ENCODE measurements at places on chromosomes 7 and 10.
A peak's percentile ranks its signal among the peaks of the same experiment; 100 is the strongest.

DNA sequence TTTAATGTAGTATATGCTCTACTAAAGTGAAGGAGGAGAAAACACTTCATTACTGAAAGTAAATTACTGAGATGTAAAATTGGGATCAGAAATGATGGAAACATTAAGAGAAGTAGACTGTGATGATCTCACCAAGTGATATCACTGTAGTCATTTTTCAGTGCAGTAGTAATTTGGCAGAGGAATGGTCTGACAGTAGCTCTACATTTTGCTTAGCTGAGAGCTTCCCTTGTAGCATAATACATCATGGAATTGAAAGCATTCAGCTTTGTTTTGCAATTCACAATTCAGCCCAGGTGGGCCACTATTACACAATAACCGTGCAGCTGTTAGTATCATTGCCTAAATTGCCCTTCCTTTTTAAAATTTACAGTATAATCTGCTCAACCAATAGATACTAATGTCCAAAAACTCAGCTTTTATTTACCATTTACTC is 19.4 kb upstream of the CABCOCO1 start:
- DNase-seq = no peak

GRCh38 chr7:24402655-24403054 is 118.7 kb downstream of the NPY start:
- no peak for DNase-seq

DNA sequence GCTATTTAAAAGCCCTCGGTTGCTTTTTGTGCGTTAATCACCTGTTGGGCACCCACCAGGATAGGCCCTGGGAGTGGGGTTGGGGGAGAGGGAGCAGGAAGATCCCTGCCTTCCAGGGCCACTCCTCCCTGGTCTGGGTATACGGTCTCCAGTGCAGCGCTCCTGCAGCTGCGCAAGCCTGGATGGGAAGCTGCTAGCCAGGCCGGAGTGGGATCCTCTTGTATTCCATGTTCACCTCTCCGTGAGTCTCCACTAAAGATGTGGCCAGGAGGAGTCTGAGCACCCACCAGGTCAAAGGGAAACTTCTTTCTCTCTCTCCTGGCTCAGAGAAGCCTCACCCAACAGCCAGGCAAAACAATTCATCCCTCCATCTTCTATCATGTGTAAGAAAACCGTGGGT is 78.8 kb upstream of the ANLN start:
- no peak for DNase-seq

DNA sequence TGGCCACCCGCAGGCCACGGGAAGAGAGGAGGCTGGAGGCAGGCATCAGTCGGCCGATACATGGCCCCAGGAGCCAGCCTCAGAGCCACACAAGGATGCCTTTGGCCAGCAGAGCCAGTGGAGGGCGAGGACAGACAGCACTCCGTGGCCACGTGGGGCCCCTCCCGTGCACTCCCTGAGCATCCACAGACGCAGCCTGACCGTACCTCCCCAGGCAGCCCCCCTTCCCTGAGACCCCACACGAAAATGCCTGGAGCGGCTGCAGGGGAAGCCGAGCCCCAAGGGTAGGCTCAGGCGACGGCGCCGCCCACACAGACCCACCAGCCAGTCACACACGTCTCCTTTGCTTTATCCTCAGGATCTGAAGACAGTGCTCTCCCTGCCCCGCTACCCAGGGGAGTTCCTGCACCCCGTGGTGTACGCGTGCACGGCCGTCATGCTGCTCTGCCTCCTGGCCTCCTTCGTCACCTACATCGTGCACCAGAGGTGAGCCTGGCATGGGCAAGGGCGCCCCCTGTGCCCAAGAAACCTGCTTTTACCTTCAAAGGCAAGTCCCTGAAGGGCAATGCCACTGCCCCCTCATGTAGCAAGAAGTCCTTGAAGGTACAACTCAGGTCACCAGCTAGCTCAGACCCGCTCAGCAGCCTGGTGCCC is 9.0 kb downstream of the ADGRA1 start:
- DNase-seq = no peak

DNA sequence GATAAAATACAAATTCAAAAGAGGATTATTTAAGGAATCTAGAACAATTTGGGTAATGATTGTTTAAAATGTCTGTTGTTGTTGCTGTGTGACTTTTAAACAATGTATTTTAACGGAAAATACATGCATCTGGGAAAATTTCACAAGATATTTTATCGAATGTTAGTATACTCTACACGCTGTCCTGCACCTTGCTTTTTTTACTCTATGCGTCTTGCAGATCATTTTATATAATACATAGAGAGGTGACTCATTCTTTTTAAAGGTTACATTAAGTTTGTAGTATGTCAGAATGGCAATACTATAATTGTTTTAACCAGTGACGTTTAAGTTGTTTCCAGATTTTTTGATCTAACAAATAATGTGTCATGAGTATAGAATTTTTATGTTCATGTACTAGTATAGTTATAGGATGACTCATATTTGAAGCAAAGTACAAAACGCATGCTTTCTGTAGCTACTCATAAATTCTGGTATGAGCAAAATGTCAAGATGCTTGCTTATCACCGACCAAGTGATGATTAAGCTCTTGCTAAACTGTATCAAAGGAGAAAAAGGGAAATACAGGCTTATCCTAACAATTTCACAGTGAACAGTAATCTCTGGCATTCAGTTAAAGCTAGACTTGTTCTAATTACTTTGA is 4.9 kb downstream of the DKK1 start:
- DNase-seq = no peak

DNA sequence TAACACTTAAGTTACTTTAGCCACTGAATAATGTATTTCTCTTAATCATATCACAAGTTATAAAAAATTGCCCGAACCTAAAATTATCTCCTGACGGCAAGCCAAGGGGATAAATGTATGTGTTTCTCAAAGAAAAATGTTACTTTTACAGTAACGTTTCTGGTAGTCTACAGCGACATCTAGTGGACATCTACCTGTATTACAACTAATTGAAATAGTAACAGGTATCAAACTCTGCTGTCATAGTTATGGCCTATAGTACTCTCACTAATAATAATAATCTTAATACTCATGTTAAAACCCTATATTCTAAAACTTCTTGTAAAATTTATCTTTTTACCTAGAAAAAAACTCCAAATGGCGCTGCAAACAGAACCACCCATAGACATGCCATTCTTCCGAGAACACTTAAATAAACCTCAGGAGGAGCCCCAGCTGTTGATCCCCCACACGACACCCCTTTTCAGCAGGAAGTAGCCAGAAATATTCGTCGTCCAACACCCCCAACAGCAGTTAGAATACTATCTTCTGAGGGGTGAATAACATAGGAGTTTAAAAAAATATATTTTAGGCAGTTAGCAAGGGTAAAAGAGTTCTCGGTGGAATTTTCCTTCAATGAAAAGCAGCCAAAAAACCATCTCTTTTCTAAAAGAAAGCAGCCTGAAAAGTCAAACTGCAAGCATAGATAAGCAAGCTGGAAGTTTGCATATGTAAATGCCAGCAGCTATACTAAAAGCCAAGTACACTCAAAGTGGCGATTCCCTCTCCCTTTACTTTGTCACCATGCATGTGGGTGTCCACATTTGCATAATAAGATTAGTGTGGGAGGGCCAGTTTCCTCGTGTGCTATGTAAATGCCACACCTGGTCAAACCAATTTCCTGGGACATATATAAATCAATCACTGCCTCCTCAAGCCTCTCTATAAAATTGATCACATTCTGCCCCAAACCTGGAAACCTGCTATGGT is 40.5 kb upstream of the ZNF107 start:
- DNase-seq = peak; percentile 47

DNA sequence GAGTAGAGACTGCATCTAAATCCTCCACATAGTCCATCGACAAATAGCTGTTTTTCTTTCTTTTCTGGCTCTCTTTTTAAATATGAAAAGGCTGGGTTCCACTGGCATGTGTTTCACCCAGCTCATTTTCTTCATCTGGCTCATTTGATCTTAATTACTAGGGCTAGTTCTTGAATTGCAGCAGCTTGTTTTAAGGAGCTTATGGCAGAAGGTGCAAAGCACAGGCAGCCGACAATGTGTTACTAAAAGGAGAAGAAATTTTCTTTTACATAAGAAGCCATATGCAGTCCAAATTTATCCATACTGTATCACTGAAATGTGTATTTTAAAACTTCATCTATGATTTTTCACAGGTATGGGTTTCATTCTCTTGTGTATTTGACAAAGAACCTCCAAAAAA is 205.6 kb upstream of the PTER start:
- DNase-seq = no peak

DNA sequence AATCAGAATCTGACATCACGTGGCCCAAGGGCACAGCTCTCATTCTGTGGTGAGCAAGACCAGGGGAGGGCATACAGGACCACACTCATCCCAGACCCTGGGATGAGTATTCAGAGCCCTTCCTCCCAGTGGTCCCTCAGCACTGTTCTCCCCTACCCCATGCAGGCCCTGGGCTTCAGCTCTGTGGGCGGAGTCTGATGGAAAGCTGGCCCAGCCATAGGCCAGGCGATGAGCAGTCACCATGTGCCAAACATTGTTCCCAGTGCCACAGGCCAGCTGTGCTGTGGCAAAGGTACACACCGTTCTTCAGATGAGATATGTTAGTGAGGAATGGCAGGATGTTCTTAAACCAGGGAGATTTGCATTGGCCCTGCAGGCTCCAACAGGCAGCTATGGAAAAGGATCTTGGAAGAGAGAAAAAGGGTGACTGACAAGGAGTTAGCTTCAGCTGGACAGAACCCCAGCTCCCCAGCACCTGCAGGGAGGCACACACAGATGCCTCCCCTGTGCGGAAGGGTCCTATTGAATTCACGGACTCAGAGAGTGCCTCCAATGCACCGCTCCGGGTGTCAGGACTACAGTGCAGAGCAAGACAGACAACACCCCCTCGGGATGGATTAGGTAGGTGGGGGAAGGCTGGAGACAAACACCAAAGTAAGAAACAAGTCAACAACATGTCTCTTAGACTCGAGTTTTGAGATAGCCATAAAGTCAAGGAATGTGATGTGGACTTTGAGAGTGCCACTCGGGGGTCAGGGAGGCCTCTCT is 596.0 kb upstream of the MGMT start:
- no peak for DNase-seq

- DNase-seq = peak; percentile 71
Measured at GRCh38 chr7:141785706-141786552, 4.1 kb upstream of the TAS2R5 start.

DNA sequence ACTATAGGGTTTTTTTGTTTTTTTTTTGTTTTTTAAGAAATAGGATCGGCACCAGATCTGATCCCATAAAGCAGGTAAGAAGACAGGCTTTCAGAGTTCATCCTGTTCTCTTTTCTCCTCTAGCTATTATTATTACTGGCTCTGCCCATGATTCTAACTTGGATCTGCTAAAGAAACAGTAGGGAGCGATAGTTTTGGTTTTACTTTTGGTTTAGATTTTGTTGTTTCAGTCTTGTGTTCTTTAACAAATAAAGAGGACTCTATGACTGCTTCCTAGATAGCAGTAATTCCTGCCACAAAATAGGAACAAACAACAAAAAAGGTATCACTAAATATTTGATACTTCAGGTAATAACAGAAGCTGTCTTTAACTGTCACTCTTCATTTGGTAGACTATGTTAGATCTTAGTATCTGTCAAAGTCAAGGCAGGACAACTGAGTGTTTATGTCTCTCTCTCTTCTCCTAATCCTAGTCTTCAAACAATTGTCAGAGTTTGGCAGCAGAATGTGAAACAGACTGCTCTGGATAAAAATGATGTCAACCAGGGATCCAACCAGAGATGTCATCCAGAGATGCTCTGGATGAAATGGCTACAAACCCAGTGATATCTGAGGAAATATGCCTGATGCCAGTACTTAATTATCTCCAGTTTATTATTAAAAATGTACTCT is 99.8 kb downstream of the KMT2C start:
- no peak for DNase-seq

- DNase-seq = no peak
Measured at GRCh38 chr7:82325416-82325815, 118.2 kb downstream of the CACNA2D1 start.

DNA sequence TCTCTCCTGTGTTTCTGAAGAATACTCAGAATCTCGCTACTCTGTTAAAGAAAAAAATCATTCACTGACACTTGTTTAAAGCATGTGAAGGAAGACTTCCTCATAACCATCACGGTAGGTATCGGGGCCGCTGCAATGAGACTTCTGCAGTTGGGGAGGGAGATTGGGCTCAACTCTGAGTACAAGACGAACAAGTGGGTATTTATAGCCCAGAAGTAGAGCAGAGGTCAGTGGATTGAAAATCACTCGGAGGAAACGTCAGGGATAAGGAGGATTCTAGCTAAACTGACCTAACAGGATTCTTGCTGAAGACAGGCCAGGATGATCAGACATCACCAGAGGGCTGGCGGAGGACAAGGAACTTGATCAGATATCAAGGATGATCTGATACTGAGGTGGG is 33.3 kb downstream of the ITPRIP start:
- no peak for DNase-seq

GRCh38 chr10:6175329-6176055 is 27.2 kb upstream of the PFKFB3 start:
- no peak for DNase-seq

- no peak for DNase-seq
Measured at GRCh38 chr7:44811093-44811492, 14.6 kb downstream of the PPIA start.

DNA sequence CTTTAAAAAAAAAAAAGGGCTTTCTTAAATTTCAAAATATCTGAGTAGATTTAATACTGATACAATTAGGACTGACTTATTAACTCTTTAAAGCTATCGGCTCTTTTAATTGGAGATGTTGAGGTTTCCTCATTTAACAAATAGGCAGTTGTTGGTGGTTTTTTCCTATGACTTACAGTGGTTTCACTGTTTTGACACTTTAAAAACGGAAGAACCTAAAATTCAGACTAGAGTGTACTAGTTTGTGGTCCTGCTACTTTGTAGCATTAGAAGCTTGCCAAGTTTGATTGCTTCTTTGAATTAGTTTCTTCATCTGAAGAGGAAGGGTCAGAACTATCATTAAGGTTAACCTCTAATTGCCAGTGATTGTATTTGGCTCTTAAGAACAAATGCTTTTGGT is 27.7 kb downstream of the CUL1 start:
- peak; percentile 50 for DNase-seq

- DNase-seq = no peak
Measured at GRCh38 chr10:680146-680545, 9.3 kb downstream of the DIP2C start.

DNA sequence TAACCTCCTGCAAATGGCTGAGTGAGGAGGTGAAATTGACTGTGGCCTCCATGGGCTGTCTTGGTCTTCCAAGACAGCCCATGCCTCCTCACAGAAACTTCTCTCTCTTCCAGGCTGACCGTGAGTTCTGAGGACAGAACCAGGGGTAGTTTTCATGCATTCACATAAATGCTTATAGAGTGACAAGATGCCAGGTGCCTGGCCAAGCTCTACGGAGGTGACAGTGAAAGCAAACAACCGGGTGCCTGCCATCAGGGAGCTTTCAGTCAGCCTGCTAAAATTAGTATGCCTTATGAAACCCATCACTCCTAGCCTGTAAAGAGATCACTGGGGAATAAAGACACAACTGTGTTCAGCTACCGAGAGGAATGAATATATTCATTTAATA is 919 bp upstream of the RHOBTB1 start:
- no peak for DNase-seq

DNA sequence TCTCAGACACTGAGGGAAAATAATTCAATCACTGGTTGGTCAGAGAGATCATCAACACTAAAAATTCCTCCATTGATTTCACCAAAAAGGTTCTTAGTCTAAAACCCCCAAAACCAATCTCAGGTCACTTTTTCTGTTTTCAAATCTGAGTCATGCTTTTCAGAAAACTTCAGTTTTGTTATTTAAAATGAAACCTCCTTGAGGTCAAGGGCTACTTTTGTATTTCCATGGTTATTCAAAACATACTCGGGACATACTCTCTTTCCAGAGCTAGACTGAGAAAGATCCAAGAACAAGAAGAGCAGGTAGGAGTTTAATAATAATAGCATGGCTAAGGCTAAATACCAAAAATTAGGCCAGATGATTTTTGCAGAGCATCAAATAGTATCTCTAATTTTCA is 152.8 kb downstream of the SDHAF3 start:
- DNase-seq = no peak
